ENCODE measurements at places on chromosomes 3 and 15. TPM values are rescaled to one million over a fixed set of nuclear protein-coding genes. Genes with fewer than 3 reads are reported as not detected.

- no peak for DNase-seq
These were observed 104.0 kb downstream of the ABHD5 start for GRCh38 chr3:43794776-43795175.

TBC1D2B gene
- 15.8 TPM for total RNA-seq

- DNase-seq = peak; percentile 39
These were observed 4.9 kb downstream of the TM6SF1 start for GRCh38 chr15:83112233-83112955.

DNA sequence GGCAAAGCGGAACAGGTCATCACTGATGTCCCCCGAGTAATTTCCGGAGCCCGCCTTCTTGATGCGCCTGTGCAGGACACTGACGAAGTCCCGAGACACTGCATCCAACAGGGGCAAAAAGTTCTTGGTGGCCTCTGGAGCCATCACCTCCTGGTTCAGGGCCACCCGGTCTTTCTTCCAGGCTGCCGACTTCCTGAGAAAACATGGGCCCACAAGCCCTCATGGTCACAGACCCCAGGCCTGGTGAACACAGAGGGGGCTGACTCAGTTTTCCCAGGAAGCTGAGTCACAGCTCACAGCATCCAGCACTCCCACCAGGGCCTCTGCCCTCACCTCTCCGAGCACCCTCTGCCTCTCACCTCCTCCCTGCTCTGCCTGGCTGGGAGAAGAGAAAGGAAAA, 22.4 kb downstream of the CYP11A1 start:
- no peak for DNase-seq

DNA sequence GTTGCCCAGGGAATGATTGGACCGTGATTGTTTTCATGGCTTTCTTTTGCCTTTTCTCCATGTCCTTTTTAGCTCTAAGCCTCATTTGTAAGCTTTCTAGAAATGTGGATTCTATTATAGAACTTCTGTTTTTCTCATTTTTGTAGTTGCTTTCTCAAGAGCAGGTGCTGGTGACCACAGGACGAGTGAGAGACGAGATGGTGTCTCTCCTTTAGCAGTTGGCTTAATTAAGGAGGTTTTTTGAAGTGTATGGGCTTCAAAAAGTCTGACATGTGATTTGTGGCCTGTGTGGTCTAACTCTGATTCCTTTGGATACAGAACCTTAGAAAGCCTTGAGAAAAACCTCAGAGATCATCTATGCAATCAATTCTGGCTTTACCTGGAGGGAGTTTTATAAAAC, 292.8 kb downstream of the LPP start:
- no peak for DNase-seq

GASK1A gene
- total RNA-seq = 0.42 TPM

- peak; percentile 87 for DNase-seq
These were observed 352 bp downstream of the CHRD start for GRCh38 chr3:184380185-184380626.

DNA sequence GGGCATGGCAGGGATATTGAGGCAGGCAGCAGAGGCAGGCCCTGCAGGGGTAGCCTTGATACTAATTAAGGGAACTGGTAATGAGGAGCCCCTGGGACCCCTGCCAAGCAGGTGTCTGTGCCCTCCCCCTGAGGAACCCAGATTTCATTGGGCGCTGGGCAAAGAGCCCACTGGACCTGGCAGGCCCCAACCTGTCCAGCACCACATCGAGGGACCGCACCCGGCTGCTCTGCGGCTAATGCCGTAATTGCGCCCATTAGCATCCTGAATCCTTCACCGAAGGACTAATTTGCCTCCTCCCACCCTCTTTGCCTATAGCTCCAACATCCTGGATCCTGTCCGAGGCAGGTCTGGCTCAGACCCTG, 13.7 kb upstream of the SEMA3B start:
- no peak for DNase-seq

GRCh38 chr3:187327845-187328244, 36.3 kb upstream of the MASP1 start:
- DNase-seq = no peak

GRCh38 chr15:57637846-57638245, 46.1 kb downstream of the MYZAP start:
- DNase-seq = no peak

- no peak for DNase-seq
These were observed 18.7 kb upstream of the RAD54L2 start for GRCh38 chr3:51519848-51520247.

- no peak for DNase-seq
These were observed 675.6 kb downstream of the TBL1XR1 start for GRCh38 chr3:176521531-176522175.

DNA sequence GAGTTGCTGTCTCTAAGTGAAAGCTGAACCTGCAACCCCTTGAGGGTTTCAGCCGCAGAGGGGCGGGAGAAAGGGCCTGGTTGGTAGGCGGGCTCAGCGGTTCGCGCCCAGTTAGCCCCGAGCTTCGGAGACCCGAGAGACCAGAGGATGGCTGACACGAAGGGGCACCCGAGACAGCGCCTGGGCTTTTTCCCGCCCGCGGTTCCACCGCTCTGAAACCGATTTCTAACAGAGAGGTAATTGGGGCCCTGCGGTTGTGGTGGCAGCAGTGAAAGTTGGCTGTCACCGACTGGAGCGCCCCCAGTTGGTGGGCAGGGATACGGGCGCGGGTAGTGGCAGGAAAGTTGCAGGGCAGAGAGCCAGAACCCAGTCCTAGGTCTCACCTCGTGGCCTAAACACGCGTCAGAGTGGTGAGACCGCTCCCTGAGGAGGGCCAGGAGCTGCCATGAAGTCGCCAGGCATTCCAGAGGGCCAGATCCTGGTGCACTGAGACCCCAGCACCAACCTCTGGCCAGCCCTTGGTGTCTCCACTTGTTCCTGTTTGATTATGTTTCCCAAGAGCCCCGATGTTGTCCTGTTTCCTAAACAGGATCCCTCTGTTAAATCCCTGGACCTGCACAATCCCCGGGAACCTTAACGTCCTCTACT, 625 bp upstream of the ELL3 start:
- peak; percentile 79 for DNase-seq

DNA sequence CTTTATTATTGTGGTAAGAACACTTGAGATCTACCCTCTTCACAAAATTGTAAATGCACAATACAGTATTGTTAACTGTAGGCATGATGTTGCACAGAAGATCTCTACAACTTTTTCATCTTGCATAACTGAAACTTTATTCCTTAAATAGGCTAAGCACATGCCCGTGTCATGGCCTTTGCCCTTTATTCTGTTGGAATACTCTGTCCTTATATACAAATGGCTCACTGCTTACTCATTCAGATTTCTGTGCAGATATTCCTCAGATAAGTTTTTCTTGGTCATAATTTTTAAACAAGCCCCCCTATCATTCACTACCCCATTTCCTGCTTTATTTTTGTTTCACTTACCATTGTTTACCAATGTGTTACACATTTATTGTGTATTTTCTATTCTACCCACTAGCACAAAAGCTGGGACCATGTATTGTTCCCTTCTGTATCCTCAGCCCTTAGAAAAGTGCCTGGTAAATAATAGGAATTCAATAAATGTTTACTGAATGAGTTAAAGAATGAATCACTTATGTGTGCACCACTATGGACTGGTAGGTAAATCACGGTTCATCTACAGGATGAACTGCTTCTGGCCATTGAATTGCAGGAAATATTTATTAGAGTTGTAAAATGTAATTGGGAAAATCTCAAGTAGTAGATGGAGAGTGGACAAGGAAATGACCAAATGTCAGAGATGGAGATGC, 151.0 kb downstream of the CPNE4 start:
- no peak for DNase-seq

DNA sequence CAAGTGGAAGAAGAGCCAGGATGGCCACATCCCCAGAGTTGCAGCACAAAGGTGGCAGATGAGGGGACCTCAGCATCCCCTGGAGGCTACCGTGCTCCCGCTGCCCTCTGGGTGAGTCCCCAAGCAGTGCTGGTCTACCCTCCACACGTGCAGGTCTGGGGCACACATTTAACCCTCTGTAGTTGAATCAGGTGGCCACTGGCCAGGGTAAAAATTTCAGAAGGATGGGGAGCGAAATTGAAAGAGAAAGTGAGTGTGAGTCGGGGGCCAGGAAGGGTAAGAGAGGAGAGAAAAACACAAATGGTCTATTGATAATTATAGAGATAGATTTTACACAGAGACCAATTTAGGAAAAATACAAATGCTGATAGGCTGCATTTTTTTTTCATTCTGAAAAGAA, 139.5 kb upstream of the EIF1B start:
- no peak for DNase-seq

DNA sequence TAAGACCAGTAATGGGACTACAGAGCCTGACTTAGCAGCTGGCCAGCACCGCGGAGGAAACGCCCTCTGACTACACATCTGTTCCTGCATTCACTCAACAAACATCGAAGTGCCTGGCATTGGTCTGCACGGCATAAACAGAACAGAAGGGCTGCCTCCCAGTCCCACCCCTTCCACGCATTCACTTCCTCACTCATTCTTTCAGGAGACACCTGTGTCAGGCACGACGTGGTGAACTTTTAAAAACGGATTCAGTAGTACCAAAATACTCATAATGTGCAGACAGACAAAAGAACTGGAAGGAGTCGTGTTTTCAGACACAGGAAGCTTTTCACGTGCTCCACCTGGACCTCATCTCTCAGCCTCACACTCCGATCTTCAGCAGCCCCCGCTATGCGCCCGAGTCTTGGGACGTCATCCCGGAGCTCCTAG, 123.3 kb downstream of the XXYLT1 start:
- DNase-seq = peak; percentile 53

DNA sequence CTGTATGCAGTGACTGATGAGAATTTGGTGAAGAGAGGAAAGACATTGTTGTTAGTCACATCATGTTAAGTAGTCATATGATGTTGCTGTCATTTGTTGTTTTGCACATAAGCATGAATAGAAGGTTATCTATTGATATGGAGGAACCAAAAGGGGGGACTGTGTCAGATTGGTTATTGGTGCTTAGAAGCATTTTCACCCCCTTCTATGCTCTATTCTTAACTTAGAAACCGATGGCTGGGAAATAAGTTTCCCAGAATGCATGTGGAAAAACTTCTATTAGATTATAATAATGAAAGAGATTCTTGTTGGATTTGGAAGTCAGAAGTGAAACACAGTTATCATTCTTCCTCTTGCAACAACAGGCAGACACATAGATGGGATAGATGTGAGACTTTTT, 33.2 kb upstream of the CADM2 start:
- no peak for DNase-seq

GRCh38 chr15:40085266-40085665, 23.4 kb downstream of the BMF start:
- DNase-seq = no peak

GRCh38 chr3:143441516-143442171, 322.1 kb downstream of the CHST2 start:
- DNase-seq = no peak

FAM81A gene
- total RNA-seq = 1.9 TPM

- no peak for DNase-seq
These were observed 209.9 kb upstream of the UBE2E1 start for GRCh38 chr3:23595851-23596250.

GRCh38 chr3:113314923-113315322, 103.6 kb downstream of the BOC start:
- DNase-seq = no peak

DNA sequence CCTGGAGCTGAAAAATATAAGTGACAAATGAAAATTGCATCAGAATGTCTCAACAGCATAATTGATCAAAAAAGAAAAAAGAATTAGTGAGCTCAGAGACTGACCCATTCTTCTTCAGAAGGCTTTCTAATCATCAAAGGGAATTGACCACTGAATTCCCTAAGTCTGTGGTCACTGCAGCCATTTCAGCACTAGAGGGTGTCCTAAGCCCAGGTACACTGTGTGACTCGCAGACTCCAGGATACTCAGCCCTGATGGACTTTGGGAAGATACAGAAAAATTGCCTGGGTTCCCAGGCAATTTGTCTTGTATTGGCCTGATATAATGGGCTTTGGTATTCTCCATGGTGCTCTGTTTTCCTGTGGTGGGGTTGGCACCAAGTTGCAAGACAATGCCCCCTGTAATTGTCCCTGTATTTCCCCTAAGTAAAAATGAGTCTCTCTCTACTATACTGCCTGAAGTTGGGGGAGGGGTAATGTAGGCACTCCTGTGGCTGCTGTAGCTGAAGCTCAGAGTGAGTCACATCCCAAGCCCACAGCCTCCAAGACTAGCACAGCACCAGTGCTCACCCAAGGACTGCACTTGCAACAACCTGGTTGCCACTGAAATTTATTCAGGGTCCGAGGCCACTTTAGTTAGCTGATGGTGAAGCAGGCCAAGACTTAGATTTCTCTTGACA, 256.0 kb upstream of the STAC start:
- no peak for DNase-seq

DNA sequence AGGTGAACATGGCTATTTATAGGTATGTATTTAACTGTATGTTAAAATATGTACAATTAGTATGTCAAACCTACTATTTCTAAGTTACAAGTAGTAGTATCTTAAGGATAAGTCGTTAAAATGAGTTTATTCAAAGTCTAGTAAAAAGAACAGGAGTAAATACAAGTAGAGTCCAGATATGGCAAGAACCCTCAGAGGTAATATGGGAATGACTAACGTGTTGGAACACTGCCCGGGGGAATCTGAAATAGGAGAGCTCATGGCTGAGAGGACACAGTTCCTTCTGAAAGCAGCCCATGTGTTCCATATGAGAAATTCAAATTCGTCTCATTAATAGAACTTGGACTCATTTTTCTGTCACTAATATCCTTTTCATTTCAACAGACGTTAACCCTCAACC, 158.8 kb downstream of the CLSTN2 start:
- DNase-seq = peak; percentile 68

DNA sequence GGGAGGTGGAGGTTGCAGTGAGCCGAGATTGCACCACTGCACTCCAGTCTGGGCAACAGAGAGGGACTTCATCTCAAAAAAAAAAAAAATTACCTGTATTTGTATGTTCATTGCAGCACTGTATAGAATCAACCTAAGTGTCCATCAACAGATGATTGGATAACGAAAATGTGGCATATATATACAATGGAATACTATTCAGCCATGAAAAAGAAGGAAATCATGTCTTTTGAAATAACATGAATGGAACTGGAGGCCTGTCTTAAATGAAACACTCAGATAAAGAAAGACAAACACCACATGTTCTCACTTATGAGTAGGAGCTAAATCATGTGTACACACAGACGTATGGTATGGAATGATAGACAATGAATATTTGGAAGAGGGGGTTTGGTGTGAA, 59.4 kb upstream of the MEF2A start:
- no peak for DNase-seq

DNA sequence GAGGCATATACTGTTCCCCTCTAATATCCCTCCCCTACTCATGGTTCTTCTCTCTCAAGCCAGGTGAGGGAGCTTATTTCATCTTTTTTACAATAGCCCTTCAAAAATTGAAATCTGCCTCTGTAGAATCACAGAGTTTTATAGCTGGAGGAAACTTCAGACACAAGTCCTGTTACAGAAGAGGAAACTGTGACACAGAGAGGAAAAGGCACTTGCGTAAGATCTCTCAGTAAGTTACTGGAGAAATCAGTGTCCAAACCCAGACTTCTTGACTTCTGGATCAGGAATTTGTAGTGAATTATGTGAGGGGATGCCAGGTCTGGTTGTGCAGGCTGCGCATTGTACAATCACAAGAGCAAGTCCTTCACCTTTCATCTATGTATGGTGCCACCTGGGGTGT, 4.6 kb downstream of the FGD5 start:
- no peak for DNase-seq

GOLGA8O gene
- 3.5 TPM for total RNA-seq

GRCh38 chr3:126980266-126980811, 2.6 kb upstream of the PLXNA1 start:
- DNase-seq = no peak
